ENCODE measurements at places on chromosomes 7 and 10.

DNA sequence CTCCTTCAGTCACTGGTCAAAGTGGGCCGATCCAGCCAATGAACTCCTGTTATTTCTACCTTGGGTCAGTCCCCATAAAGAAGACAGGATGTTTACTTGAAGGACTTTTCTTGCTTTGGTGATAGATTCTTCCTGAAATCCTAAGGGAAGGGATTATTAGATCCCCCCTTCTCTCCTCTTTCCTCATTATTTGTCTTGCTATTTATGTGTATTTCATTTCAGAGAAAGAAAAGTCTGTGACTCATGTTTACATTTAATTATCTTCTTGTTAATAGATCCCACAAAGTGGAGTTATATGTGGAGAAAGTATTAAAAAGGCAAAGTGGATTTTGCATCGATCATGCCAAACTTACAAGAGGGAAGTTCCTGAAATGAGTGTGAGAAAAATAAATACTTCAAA, 341.5 kb downstream of the PHTF2 start:
- DNase-seq: no peak

DNA sequence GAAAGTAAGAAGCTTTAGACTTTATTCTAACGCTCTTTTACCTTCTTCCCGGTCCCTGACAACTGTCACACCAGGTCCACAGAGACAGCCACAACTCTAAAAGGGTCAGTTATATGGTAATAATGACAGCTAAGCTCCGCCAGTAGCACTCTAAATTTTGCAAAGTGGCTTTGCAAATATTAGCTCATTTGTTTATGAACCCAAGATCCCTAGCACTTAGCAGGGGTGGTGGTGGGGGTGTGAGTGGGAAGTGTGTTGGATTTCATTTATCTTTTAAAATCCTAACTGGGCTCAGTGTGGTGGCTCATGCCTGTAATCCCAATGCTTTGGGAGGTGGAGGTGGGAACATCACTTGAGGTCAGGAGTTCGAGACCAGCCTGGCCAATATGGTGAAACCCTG, 34.8 kb upstream of the SDK1 start:
- DNase-seq: no peak

GRCh38 chr10:116827214-116827671, 22.1 kb upstream of the ENO4 start:
- no peak for DNase-seq

DNA sequence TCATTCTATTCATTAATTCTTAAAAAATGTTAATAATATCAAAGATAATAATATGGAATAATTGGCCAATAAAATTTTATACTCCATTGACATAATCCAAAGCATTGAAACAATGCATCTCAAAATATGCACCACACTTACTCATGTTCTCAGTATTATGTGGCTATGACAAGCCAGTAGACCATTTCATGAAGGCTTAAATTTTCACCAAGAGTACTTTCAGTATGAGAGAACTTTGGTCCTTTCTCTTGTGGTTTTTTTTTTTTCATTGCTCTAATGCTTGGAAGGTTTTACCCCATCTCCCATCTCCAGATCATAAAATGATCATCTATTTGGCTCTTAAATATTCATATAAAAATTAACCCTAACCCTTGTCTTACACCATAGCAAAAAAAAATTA, 45.5 kb upstream of the TMEM140 start:
- no peak for DNase-seq

DNA sequence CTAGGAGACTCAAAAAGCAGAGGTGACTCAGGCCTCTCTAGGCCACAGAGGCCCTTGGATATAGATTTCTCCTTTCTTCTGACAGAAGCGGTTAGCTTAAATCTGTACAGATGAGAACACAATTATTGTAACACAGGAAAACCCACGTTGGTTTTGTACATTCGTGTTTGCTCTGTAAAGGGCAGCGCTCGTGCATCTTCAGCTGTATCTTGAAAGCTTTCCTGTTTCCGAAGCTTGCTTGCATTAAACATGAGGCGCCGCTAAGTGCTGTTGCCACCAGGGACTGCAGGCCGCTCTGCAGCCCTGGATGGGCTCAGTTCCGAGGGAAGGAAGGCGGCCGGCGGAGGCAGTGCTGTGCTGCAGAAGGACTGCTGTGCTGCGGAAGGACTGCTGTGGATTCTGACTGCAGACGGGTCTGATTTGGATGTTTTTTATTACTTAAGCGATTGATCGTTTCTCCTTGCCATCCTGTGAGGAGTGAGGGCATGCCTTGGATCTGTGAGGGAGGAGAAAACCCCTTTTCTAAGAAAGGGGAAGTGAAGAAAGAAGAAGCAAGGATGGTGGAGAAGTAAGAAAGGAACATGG, 53.3 kb downstream of the FHIP2A start:
- no peak for DNase-seq

DNA sequence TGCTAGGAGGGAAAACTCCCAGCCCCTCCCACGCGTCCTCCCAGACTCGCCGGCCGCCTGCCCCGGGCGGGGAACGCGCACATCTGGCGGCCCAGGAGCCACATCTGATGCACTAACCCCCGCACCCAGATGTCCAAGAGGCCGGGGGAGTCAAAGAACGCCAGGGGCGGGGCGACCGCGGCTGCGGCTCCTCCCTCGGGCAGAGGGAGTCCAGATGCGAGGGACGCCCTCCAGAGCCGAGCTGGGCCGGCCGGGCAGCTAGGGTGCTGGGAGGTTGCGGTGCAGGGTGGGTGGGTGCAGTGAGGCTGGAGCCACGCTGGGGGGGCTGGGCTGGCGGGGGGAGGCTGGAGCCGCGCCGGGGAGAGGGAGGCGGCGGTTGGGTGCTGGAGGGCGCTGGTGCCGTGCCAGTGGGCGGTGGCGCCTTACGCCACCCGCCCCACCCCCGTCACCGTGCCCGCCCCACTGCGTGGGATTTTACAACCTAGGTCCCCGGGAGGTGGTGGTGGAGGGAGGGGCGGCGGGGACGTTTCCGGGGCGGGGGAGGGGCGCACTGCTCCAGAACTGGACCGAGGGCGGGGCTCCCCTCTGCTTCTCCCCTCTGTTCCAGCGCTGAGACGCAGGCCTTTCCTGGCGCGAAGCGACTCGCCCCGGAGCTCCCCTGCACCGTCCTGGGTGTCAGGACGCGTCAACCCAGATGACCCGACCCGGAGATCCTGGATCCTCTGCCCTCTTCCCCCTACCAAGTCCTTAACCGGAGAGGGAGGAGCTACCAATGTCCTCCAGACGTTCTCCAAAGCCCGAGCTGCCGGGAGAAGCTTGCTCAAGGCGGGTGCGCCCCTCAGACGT, 109.1 kb downstream of the REEP3 start:
- DNase-seq: peak; percentile 51

- DNase-seq: no peak
Observed at GRCh38 chr7:113698556-113699220, 220.1 kb downstream of the PPP1R3A start.

DNA sequence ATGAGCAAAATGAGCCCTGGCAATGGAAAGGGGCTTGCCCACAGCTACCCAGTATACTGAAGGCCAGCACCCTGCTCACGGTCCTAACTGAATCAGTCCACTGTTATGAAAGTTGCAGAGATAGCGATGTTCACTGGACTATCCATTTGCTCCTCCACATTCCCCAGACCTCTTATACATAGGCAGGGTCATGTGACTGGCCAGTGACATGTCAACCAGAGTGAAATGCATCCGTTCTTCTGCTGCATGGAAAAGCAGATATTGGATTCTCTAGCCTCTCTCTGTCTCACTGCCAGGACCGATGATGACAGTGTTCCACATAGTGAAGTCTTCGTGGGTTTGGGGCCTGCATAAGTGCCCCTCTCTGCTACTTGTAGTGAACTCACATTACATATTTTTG, 503.4 kb downstream of the RPS24 start:
- DNase-seq: no peak

DNA sequence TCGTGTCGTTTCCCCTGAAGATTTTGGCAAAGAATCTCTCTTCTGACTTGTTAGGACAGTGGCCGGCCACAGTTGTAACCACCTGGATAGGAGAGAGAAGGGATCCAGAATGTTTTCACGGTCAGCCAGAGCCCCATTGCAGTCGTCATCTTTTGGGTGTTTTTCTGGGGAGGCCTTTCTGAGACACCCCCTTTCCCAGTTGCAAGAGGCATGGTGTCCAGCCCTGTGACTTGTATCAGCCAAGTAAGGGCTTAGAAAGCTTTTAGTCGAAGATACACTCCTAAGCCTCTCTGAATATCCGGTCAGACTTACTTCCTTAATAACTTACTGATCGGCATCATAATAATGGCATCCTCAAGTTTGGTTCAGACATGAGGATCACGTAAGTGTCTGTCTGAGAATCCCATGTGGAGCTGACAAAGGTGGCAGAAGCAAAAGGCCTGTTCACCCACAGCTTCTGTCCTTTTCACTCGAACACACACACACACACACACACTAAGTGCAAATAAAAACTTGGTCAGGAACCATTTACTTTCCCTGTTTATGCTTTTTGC, 435.7 kb upstream of the GALNT17 start:
- DNase-seq: no peak

- DNase-seq: no peak
Observed at GRCh38 chr7:3914051-3914775, 613.2 kb downstream of the SDK1 start.

GRCh38 chr10:132929953-132930548, 12.3 kb downstream of the CFAP46 start:
- no peak for DNase-seq

- no peak for DNase-seq
Observed at GRCh38 chr7:45456747-45457524, 117.2 kb upstream of the ADCY1 start.

DNA sequence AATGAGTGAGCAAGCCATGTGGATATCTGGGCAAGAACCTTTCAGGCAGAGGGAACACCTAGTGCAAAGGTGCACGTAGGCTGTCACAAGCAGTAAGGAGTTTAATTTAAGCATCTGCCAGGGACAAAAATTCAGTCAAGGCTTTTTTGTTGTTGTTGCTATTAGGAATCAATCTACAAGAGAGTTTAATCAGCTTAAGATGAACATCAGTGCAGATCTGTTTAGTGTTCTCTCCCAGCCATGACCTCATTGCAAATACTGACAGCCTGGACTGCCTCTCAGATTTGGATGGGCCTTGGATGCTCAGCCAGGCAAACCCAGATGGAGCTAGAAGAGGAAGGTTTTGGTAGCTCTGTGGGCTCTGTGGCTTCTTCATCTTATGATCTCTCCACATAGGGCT, 3.3 kb upstream of the GLCCI1 start:
- DNase-seq: no peak

GRCh38 chr7:138712652-138713051, 11.5 kb upstream of the SVOPL start:
- no peak for DNase-seq

DNA sequence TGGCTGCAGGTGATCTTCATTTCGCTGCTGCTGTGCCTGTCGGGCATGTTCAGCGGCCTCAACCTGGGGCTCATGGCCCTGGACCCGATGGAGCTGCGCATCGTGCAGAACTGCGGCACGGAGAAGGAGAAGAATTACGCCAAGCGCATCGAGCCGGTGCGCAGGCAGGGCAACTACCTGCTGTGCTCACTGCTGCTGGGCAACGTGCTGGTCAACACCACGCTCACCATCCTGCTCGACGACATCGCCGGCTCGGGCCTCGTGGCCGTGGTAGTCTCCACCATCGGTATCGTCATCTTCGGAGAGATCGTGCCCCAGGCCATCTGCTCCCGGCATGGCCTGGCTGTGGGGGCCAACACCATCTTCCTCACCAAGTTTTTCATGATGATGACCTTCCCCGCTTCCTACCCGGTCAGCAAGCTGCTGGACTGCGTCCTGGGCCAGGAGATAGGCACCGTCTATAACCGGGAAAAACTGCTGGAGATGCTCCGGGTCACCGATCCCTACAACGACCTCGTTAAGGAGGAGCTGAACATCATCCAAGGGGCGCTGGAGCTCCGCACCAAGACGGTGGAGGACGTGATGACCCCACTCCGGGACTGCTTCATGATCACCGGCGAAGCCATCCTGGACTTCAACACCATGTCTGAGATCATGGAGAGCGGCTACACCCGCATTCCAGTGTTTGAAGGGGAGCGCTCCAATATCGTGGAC, 1.3 kb downstream of the CNNM2 start:
- no peak for DNase-seq

GRCh38 chr10:101047268-101047667, 14.5 kb upstream of the KAZALD1 start:
- no peak for DNase-seq

- DNase-seq: no peak
Observed at GRCh38 chr10:114749510-114749909, 72.1 kb upstream of the FHIP2A start.

DNA sequence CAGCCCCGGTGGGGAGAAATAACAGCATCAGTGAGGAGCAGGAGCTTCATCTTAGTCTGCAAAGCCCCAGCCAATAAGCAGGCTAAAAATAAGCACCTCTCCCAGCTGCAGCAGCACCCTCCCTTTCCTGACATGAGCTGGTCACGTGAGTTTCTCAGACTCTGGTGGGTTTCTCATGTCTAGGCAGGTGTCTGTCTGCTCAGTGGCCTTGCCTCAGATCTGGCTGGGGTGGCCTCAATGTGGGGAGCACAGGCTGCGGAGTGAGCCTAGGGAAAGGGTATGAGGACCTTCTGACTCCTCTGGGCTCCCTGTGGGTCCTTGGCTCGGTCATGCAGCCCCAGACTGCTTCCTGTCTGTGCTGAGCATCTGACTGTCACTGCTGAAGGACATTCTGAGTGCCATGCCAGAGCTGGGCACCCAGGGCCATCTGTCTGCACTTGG, 81.6 kb upstream of the LRRC4 start:
- no peak for DNase-seq

GRCh38 chr10:117363028-117363427, 12.2 kb downstream of the PDZD8 start:
- DNase-seq: no peak

- DNase-seq: no peak
Observed at GRCh38 chr7:87021285-87021684, 38.2 kb downstream of the ELAPOR2 start.

- no peak for DNase-seq
Observed at GRCh38 chr7:40315277-40315676, 180.5 kb downstream of the SUGCT start.

- peak; percentile 27 for DNase-seq
Observed at GRCh38 chr7:151381348-151382078, 28.3 kb downstream of the WDR86 start.

GRCh38 chr7:89837515-89837914, 316.8 kb upstream of the STEAP1 start:
- no peak for DNase-seq

GRCh38 chr10:93993782-93994437, at the start of gene PLCE1:
Gene PLCE1 (plus strand): TSS chr10:93993931. CDS start chr10:94031047, 37,116 bp downstream.
- no peak for DNase-seq

- no peak for DNase-seq
Observed at GRCh38 chr10:28971764-28972163, 294.4 kb downstream of the BAMBI start.
